Skeletal muscle cell (primary cell): ENCODE measurements at places on chromosomes 5 and 9.

- no peak for DNase-seq
Measured at GRCh38 chr5:26310415-26310814, 728.0 kb downstream of the CDH9 start.

DNA sequence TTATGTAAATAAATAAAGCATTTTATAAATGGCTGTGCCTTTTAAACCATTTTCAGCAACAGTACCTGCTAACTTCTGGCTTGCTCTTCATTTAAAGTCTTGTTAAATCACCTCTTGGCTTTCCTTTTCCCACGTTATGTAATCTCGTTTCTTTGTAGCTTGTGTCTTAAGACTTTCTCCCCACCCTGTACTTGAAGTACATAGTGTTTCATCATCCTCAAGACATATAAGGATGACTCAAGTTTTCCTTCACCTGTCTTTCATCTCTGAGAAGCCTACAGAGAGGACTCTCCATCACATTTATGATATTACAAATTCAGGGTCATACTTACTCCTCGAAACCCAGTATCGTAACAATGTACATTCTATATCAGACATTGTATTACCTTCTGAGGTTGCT is 33.9 kb downstream of the PRELID2 start:
- DNase-seq = no peak

DNA sequence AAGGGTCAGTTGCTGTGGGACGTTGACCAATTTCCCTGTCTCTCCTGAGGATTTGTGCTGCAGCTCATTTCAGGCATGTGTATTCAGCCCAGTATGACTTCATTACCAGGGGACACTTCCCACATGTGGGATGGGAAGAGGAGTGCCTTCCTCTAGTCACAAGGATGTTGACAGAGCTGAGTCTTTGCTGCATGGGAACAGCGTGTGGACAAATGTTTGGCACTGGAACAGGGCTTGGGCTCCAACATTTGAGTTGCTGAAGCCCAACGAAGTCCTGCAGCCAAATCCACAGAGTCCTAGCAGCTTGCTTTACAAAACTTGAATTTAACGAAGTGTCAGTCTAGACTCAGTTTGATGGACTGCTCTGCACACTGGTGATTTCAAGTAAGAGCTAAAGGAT is 283.2 kb downstream of the SH3GL2 start:
- DNase-seq = no peak

GRCh38 chr9:137342482-137342881 is 40.4 kb upstream of the NRARP start:
- DNase-seq = no peak

GRCh38 chr9:13863112-13863511 is 450.8 kb downstream of the NFIB start:
- DNase-seq = peak; percentile 33

DNA sequence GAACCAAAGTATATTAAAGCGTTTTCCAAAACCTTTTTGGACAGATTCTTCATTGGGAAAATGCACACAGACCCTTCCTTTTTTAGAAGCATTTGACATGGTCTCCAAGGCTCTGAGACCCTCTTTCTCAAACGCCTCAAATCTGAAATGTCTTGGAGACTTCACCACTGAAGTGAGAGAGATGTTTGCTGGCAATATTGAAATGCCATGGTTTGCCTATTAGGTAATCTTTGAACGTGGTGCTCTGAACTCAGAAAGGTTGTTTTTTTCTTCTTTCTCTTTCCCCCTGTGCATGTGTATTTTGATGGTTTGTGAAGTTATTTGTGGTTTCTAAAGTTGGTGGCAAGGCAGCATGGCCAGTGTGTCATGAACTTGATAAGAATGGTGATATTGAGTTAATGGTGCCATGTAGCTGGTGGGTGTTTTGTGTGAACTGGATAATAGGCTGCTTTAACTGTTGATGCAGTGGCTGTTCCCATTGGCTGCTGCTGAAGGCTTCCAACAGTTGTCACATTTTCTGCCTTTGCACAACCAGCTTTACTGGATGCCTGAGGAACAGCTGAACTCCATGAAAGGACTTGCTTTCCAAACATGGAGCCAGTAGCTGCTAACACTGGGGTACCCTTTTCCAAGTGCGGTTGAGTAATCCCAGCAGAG is 1.7 kb downstream of the PALM2AKAP2 start:
- no peak for DNase-seq

DNA sequence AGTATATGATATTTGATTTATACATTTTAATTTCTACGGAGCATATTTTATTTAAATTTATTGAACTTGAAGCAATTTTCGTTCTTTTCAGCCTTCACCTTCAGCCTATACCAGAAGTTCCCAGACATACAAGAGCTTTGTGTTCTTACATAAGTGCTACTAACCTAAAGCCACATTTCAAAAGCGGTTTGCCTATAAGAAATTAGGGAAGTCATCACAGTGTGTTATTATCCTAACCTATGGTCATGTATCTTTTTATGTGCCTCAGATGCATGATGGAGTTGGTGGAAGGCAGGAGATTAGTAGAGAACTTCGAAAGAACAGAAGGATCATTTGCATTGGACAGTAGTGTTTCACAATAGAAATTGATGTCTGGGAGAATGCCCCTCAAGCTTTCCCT is 3.1 kb downstream of the KIF2A start:
- no peak for DNase-seq

GRCh38 chr9:99092643-99093491 is 12.0 kb upstream of the TGFBR1 start:
- DNase-seq = no peak

DNA sequence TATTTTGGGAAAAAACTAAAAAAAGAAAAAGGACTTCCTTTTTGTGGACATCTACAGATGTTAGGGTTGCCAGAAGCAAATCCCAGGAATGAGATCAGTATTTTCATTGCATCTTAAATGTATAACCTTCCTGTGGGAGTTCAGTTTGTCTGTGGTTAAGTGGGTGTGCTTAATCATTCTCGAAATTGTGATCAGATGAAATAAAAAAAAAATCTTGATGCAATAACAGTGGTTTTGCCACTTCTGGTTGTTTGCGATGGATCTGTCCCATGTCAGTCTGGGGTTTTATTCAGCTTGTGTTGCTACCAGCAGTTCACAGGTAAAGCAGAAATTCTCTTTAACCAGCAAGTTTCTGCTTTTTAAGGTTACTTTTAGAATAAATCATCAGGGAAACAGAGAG is 179.0 kb downstream of the MAN2A1 start:
- DNase-seq = peak; percentile 68

DNA sequence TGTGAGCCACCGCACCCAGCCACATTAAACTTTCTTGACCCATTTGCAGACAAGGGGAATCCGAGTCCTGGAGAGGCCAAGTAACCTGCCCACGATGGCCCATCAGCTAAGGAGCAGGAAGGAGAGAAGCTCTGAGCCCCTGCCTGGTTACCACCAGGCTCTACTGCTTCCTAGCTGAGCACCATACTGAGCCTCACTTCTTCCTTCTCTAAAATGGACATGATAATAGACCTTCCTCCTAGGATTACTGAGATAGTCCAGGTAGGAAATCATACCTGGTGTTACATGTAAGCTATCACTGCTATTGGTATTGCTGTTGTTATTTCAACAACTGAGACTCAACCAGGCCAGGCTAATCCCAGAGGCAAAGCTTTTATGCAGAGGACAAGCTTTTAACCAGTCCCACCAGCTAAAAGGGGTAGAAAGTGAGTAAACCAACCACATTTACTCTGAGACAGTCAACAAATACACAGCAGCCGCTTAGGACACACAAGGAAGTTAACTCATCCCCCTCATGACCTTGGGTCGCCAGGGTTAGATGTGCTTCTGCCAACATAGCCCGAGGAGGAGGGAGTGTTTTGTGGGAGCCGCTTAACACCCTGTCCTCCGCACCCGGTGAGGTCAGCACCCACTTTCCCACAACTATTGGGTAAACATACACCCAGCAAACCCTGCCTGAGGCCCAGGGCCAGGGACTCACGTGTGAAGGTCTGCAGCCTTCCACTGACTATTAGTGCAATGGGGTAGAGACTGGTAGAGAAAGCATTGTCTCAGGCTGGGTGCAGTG is 20.6 kb upstream of the PTGES start:
- DNase-seq = peak; percentile 34

GRCh38 chr5:65825408-65826328 is 100.7 kb upstream of the ERBIN start:
- DNase-seq = no peak

DNA sequence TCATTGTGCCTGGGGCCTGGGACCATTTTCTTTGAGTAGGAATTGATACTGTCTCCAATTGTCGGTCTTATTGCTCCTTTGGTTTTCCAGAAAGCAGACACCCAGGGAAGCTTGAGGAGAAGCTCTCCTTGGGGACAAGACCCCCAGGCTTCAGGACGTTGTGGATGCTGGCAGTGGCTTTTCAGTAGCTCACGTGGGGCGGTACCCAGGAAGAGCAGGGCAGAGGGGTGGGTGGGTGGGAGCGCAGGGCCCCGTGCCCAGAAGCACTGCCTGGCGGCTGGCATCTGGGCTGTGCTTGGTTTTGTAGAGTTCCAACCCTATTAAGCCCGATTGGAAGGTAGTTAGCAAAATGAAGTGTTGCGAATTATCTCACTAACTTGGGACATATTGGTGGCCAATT is 374.2 kb upstream of the IRX1 start:
- DNase-seq = no peak

DNA sequence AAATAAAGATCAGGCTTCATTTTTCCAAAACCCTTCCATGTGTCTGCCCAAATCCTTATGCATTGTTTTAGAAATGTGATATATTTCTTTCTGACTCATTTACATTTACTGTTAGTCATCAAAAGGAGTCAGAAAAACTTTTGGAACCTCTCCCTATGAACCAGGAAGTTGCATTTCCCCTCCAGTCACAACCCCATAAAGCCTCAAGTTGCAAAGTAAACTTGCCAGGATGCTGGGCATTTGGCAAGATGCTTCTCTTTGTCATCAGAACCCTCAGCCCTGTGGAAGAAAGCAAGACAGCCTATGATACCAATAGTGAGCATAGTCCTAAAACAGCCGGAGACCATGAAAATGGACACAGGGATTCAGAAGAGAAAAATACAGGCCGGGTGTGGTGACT is 84.2 kb downstream of the MUSK start:
- peak; percentile 94 for DNase-seq

- no peak for DNase-seq
Measured at GRCh38 chr5:1311439-1312055, 16.7 kb upstream of the TERT start.

DNA sequence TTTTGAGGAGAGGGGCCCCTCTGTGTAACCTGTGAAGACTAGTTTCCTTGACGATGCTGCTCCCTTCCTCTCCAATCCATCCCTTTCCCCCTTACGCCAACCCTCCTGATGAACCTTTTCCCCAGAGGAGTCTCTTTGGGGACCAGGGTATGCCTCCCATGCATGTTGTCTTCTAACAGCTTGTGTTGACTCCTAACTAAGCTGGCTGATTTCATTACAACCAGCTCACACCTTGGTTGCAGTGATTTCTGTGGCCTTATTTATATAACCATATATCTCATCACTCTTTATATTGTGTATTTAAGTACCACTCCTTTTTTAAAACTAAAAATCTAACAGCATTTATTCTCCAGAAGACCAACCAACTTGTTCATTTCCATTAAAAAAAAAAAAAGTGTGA is 42.5 kb downstream of the SFXN1 start:
- no peak for DNase-seq

DNA sequence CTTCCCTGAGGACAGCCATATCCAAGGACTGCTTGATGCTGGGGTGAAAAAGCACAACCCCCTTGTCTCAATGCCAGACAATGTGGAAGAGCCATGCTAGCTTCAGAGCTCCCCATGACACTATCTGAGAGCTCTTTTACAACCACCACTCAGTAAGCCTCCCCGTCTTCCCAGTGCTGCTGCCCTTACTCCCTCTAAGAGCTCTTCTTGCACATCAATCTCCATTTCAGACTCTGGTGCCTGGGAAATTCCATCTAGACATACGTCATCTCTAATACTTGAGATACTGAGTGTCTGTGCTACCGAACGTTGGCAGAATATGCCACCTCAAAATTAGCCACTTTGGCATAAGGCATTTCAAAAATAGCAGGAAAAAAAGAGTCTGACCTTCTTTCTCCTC is 94.5 kb downstream of the EDIL3 start:
- no peak for DNase-seq

GRCh38 chr9:99176527-99177013 is 45.2 kb downstream of the ALG2 start:
- no peak for DNase-seq

DNA sequence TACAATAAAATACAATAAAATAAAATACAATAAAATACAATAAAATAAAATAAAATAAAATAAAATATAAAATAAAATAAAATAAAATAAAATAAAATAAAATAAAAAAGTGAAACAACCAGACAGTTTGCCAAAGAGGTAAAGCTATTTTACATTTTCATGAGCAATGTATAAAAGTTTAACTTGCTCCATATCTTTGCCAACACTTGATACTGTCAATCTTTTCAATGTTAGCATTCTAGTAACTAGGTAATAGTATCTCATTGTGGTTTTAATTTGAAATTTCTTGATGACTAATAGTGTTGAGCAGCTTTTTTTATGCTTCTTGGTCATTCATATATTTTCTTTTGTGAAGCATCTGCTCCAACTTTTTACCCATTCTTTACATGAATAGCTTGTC is 17.3 kb downstream of the TTC33 start:
- no peak for DNase-seq

DNA sequence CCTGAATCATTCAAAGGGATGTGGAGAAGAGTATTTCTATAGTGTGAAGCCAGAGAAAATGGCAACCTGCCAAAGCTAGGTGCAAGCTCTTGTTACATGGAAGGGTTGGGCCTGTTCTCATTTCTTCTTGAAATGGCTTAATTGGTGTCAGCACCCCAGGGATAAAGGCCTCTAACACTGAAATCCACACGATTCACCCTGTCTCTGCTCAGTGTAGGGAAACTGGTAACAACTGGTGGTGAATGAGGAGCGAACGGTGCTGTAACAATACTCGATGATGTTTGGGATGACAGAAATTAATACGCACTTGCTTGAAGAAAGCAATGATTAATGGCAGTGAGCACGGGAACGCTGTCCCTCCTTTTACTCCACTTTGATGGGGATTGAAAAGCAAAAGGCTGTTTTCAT is 16.2 kb downstream of the PBX3 start:
- no peak for DNase-seq

DNA sequence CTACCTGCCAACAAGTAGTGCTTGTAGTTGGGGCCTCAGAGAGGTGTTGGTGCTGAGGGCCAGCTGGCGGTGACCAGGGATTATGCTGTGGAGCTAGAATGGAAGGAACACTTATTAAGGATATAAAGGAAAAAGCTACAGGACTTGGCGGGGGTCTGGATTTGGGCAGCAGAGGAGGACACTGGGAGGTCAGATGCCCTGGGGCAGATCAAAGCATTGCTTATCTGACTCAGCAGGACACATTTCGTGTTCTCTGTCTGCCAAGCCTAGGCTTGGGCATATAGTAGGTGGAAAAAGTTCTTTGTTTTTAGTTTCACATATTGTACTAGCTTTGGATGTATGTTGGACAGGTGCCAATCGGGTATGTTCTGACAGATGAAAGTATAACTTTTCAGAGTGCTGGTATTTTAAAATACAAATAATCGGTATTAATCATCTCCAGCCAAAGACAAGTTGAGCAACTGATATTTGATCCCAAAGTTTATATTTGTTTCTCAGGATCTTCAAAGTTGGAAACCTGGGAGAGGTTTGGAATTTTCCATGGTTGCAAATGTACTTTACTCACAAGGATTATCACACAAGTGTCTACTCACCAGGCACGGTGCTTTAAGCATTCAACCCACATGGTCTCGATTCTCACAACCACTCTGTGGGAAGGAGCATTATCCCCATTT is 69.4 kb downstream of the IQGAP2 start:
- DNase-seq = no peak

- no peak for DNase-seq
Measured at GRCh38 chr9:84736081-84736480, 66.6 kb downstream of the NTRK2 start.
